CD4-positive, alpha-beta T cell (primary cell): ENCODE measurements at places on chromosomes 16 and 17. TPM values are rescaled to one million over a fixed set of nuclear protein-coding genes. Genes with fewer than 3 reads are reported as not detected.

DNA sequence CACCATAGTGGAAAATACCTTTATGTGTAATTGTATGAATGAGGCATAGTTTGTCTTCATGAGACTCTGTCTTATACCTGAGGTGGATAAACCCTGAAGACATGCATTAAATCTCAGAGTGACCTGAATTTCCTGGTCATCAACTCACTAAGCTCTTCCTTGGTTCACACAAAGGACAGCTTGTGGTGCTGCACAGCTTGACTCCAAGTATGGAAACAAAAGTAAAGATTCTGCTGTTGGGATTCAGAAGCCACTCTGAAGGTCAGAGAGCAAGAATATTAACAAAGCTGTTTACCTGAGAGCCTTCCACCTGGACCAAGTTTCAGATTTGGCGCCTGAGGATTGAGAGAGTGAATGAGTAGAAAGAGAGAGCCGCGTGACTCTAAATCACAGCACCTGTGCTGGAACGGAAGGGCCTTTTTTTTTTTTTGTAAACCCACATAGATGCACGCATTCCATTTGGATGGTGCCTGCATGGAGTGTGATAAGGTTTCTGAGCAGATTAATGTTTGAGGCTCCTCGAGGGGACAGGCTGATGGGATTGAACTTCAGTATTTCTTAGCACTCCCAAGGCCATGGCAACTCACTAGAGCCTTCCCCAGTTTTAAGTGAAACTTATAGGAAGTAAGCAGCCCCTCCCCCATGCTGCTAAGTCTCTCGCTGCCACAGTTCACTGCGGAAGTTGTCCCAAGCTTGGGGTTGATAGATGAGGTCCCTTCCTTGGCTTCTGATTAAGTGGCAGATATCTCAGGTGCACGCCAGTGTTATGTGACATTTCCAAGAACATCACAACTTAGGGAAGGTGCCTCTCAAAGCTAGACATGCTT, 28.7 kb downstream of the CALB2 start:
- H3K27me3 ChIP-seq = peaks cover 8% of the 10 kb centered on the region
- no peak overlapping the region for H3K27ac ChIP-seq
- H3K36me3 ChIP-seq = no peaks in the 10 kb centered on the region
- H3K4me3 ChIP-seq = no peak overlapping the region
- no peaks in the 10 kb centered on the region for H3K4me1 ChIP-seq

CHST6 gene
- total RNA-seq = not detected

GRCh38 chr17:17109256-17109655, 67.0 kb downstream of the MPRIP start:
- H3K4me1 ChIP-seq = peaks cover 64% of the 10 kb centered on the region
- no peaks in the 10 kb centered on the region for H3K27me3 ChIP-seq
- peaks cover 5% of the 10 kb centered on the region for H3K36me3 ChIP-seq
- no peak for DNase-seq
- H3K4me3 ChIP-seq = no peak overlapping the region

DNA sequence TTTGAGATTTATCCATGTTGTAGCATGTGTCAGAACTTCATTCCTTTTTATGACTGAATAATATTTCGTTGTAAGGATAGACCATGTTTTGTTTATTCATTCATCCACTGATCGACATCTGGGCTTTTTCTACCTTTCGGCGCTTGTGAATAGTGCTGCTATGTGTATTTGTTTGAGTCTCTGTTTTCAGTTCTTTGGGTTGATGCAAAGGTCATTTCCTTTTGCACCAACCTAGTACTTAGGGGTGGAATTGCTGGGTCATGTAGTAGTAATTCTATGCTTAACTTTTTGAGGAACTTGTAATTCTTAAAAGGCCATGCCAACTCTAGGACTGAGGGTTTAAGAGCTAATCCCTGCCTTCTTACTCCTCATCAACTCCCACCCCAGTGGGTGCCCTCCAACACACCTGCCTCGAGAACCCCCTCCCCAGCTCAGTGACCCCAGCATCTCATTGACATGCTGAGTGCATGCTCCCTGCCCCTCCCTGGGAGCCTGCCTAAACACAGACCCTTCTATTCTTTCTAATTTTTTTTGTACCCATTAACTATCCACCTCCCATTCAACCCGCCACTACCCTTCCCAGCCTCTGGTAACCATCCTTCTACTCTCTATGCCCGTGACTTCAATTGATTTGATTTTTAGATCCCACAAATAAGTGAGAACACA, 51.2 kb downstream of the ABAT start:
- no peak overlapping the region for H3K4me3 ChIP-seq
- no peaks in the 10 kb centered on the region for H3K36me3 ChIP-seq
- H3K27me3 ChIP-seq = no peaks in the 10 kb centered on the region

GRCh38 chr17:82105882-82106687, 8.0 kb upstream of the FASN start:
- peak; percentile 34 for DNase-seq
- no peaks in the 10 kb centered on the region for H3K36me3 ChIP-seq
- peak overlapping the region; percentile 79 for H3K27ac ChIP-seq
- H3K4me1 ChIP-seq = peaks cover 43% of the 10 kb centered on the region
- H3K4me3 ChIP-seq = peak overlapping the region; percentile 61

CLDN7 gene
- 1.1 TPM for total RNA-seq

SPIRE2 gene
- 1.1 TPM for total RNA-seq

GRCh38 chr17:73628642-73629552, 15.3 kb downstream of the SDK2 start:
- no peak overlapping the region for H3K4me3 ChIP-seq
- DNase-seq = no peak
- no peak overlapping the region for H3K27ac ChIP-seq
- no peaks in the 10 kb centered on the region for H3K4me1 ChIP-seq
- H3K36me3 ChIP-seq = no peaks in the 10 kb centered on the region

KPNB1 gene
- 145 TPM for total RNA-seq

DNA sequence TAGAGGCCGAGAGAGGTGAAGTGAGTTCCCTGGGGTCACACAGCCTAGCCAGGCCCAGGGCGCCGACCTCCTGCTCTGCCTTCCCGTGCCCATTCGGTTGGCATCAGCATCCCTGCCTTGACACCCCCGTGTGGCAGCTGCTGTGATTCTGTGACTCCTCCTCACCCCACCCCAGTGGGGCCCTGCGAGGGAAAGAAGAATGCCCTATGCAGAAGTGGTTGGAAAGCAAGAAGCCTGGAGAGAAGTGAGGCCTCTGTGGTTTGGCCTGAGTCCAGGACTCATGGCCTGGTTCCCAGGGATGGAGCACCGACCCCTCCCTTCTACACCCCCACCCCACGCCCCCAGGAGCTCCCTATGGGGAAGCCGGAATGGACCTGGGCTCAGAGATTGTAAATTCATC, 296.2 kb downstream of the SEC14L1 start:
- no peaks in the 10 kb centered on the region for H3K27me3 ChIP-seq
- peaks cover 100% of the 10 kb centered on the region for H3K4me1 ChIP-seq
- peak overlapping the region; percentile 55 for H3K4me3 ChIP-seq

GRCh38 chr16:18969855-18970240, 13.9 kb upstream of the TMC7 start:
- peaks cover 4% of the 10 kb centered on the region for H3K4me1 ChIP-seq
- H3K4me3 ChIP-seq = no peak overlapping the region
- no peak overlapping the region for H3K27ac ChIP-seq

C16orf86 gene
- total RNA-seq = 2.0 TPM

KCNAB3 gene
- total RNA-seq = 7.1 TPM

DNA sequence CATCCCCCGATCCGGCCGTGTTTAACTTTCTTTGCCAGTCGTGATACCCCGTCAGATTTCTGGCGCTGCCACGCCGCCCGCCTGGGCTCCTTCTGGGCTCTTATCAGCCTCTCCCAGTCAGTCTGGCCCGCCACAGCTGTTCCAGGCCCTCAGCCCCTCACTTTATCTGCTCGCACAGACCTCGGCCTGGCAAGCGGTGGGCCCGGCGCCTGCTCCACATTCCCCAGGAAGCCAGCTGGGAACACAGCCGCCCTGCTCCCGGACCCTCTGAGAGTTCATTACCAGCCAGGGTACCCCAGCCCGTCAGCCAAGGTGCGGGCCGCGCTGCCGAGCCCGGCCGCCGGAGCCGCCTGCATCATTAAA, 157.5 kb downstream of the ZNF423 start:
- H3K27me3 ChIP-seq = no peaks in the 10 kb centered on the region
- no peak for DNase-seq
- no peaks in the 10 kb centered on the region for H3K36me3 ChIP-seq
- H3K27ac ChIP-seq = no peak overlapping the region
- no peak overlapping the region for H3K4me3 ChIP-seq
- H3K4me1 ChIP-seq = no peaks in the 10 kb centered on the region

DNA sequence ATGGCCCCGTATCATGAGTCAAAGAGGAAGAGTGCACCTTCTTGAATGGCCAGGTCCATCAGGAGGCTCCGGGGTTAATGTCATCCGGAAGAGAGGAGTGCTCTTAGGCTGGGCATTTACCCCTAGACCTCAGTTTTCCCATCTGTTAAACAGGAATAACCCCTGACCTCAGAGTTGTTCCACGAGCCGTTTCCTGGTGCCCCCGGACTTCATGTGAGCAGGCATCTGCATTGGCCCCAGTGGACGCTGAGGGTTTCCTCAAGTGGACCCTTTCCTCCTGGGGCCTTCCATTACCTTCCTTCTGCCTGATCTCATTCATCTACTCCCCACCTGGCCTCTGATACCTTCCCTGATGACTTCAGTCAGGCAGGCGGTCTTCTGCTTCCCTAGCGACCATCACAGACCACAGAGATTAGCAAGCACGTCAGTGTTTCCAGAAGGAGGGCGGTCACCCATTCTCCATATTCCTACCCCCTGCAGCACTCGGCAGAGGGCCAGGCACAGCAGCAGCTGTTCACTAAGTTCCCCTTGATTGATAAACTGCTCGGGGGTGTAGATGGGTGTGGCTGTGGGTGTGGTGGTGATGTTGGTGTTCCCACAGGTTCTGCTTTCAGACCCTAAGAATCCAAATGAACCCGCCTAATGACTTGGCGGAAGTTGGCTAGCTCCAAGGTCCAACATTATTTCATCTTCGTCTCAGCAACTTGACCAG, 346.6 kb upstream of the TNRC6C start:
- H3K4me1 ChIP-seq = peaks cover 22% of the 10 kb centered on the region
- no peaks in the 10 kb centered on the region for H3K36me3 ChIP-seq
- H3K27ac ChIP-seq = no peak overlapping the region
- no peak for DNase-seq
- H3K27me3 ChIP-seq = no peaks in the 10 kb centered on the region

RASL10B gene
- total RNA-seq = 0.22 TPM

ASPA gene
- not detected for total RNA-seq

NPIPB13 gene
- total RNA-seq = 10.8 TPM

SLC2A4 gene
- not detected for total RNA-seq

DNA sequence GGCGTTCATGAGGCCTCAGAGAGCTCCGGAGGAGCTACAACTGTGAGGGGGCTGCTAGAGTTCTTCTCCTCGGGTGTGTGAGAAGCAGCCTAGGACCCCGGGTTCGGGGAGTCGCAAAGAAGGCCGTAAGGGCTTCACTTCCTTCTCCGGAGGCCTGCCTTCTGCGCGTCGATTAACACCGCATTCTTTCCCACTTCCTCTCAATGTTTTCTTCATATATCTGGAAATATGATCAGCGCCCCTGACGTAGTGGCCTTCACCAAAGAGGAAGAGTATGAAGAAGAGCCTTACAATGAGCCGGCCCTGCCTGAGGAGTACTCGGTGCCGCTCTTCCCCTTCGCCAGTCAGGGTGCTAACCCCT, 449 bp downstream of the SMCR8 start:
- peak; percentile 46 for DNase-seq
- H3K27me3 ChIP-seq = no peaks in the 10 kb centered on the region
- peaks cover 80% of the 10 kb centered on the region for H3K4me1 ChIP-seq
- H3K4me3 ChIP-seq = peak overlapping the region; percentile 86

GRCh38 chr17:64385187-64386083, 5.2 kb downstream of the PECAM1 start:
- no peak overlapping the region for H3K27ac ChIP-seq
- peak; percentile 56 for DNase-seq
- peaks cover 26% of the 10 kb centered on the region for H3K4me1 ChIP-seq
- H3K27me3 ChIP-seq = no peaks in the 10 kb centered on the region

MTMR4 gene
- total RNA-seq = 28.8 TPM

MPP2 gene
- 3.5 TPM for total RNA-seq

DNA sequence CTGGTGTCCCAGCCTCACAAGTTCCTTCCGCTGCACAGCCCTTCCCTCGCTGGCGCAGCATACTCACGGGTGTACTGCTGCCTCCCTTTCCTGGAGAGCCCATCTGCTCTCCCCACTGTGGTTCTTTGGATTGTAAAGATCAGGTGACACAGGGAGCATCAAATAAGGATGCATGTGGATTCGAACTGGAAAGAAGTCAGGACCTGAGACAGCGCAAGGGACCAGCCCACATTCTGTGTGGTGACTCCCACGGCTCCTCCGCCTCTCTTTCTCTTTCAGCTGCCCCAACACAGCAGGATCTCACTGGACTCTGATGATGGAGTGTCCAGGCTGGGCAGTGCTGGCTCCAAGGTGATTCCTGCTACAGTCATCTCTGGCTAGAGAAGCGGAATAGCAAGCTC, 8.1 kb downstream of the LDAF1 start:
- H3K36me3 ChIP-seq = peaks cover 22% of the 10 kb centered on the region
- H3K4me1 ChIP-seq = peaks cover 2% of the 10 kb centered on the region
- no peak overlapping the region for H3K4me3 ChIP-seq
- DNase-seq = no peak

GRCh38 chr17:57354673-57355072, 98.3 kb downstream of the MSI2 start:
- peaks cover 11% of the 10 kb centered on the region for H3K36me3 ChIP-seq
- no peak overlapping the region for H3K27ac ChIP-seq
- H3K27me3 ChIP-seq = no peaks in the 10 kb centered on the region
- H3K4me3 ChIP-seq = no peak overlapping the region
- H3K4me1 ChIP-seq = peaks cover 28% of the 10 kb centered on the region

DNA sequence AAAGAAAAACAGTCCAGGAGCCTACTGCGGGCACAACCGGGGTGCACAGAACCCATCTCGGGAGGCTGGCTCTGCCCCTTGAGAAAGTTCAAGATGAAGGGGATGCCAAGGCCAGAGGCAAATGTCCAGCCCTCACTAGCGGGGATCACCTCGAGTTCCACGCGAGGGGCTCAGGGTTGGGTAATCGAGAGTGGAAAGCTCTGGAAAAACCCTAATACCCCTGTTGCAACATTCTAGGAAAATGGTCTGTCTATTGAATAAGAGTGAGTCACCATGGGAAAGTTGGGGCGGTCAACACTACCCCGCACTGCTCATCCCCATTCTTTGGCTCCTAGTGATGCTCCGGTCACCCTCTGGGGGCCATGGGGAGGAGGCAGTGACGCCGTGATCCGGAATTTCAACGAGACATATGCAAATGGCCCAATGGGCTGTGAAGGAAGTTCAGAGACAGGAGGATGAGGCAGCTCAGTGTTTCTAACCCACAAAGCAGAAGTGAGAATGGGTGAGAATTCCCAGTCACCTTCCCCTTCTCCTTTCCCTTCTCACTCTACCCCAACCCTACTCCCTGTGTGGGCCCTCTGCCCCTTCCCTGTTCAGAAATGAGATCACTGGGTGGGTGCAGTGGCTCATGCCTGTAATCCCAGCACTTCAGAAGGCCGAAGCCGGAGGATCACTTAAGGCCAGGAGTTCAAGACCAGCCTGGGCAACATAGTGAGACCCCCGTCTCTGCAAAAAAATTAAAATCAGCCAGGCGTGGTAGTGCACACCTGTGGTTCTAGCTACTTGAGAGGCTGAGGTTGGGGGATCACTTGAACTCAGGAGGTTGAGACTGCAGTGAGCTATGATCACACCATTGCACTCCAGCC, 22.4 kb downstream of the SOCS3 start:
- H3K27ac ChIP-seq = no peak overlapping the region
